M059J (cell line): ENCODE measurements at places on chromosomes 16 and 17.

DNA sequence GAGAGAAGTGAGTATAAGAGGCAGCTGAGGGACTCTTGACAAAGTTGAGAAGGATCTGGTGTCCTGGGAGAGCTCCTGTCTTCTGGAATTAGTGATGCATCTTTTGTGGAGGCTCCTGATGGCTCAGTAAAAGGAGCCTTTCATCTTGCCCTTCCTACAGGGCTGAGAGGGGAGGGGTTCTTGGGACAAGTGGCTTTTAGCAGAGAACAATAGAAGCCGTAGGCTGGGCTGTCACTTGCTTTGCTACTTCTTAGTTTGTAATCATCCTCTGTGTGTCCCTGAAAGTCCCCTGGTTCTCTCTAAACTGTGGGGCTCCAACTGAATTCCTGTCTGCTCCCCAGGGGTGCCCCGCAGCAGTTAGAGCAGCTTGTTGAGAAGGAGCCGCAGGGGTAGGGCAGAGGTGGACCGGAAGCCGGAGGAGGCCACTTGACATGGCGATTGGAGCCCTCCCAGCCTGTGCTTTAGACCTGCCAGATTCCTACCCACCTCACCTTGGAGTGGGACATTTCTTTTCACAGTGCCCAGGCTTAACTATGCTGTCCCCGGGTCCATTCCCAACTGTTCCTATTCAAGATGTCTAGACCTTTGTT, 85.1 kb downstream of the PRKCA start:
- no peak for DNase-seq

- DNase-seq: no peak
Observed at GRCh38 chr17:59607061-59607460, 12.6 kb upstream of the CLTC start.

DNA sequence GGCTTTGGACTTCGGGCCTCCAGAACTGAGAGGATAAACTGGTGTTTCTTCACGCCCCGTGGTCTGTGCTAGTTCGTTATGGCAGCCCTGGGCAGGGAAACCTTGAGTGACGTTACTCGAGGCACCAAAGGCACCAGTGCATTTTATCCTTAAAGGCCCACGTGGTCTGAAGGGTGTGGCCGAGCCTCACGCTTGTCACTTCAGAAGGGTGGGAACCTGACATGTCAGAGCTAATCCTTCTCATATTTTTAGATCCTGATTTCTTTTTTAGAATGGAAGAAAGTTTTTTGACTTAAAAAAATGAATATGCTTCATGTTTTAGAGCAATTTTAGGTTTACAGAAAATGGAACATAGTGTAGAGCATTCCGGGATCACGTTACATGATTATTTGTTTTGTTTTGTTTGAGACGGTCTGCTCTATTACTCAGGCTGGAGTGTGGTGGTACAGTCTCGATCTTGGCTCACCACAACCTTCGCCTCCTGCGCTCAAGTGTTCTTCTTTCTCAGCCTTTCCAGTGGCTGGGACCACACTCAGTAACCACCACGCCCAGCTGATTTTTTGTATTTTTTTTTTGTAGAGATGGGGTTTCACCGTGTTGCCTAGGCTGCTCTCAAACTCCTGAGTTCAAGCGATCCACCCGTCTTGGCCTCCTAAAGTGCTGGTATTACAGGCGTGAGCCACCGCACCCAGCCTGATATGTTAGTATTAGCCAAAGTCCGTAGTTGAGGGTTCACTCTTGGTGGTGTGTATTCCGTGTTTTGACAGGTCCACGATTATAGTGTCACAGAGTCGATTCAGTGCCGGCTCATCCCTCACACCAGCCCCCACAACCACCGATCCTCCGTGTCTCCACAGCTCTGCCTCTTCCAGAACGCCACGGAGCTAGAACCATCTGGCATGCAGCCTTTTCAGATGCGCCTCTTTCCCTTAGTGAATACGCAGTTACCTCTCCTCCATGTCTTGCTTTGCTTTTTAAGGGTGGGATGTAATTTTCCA, 47.9 kb downstream of the RAB11FIP3 start:
- no peak for DNase-seq

- DNase-seq: no peak
Observed at GRCh38 chr17:11539637-11540036, 58.6 kb upstream of the DNAH9 start.

DNA sequence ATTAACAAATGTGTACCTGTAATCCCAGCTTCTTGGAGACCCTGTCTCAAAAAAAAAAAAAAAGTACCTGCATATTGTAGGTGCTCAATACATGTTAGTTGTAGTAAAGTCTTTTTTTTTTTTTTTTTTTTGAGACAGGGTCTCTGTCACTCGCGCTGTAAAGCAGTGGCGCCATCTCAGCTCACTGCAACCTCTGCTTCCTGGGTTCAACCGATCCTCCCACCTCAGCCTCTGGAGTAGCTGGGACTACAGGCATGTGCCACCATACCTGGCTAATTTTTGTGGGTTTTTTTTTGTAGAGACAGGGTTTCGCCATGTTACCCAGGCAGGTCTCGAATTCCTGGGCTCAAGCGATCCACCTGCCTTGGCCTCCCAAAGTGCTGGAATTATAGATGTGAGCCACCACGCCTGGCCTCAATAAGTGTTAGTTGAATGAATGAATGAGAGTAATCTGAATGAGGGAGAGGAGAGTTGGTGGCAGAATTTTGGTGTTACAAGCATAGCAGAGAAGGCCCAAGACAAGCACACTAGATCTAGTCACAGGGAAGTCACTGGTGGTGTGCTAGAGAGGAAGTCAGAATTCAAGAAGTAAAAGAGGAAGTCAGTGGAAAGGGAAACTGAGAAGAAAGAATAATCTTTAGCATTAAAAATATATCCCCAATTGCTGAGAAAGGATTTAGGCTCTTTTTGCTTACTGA, 9.4 kb upstream of the MYL4 start:
- DNase-seq: no peak

DNA sequence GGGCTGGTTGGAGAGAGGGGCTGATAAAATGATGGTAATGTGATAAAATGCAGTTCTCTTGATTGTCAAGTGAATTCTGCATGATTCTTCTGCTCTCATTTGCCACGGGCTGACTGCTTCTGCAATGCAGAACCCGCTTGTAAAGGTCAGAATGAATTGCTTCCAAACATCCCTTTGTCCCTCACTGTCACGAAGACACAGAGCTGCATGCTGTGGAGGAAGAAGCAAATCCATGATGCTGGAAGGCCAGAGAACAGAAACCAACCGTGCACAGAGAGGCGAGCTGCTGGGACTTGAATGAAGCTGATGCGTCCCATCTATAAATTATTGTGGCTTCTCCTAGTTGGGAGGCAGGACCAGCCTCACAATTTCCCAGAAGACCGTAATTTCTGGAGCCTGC, 171.6 kb downstream of the PRKCB start:
- DNase-seq: no peak

- peak; percentile 71 for DNase-seq
Observed at GRCh38 chr16:11857161-11857560, 5.8 kb upstream of the RSL1D1 start.

- no peak for DNase-seq
Observed at GRCh38 chr17:69451416-69452394, 37.2 kb downstream of the MAP2K6 start.

DNA sequence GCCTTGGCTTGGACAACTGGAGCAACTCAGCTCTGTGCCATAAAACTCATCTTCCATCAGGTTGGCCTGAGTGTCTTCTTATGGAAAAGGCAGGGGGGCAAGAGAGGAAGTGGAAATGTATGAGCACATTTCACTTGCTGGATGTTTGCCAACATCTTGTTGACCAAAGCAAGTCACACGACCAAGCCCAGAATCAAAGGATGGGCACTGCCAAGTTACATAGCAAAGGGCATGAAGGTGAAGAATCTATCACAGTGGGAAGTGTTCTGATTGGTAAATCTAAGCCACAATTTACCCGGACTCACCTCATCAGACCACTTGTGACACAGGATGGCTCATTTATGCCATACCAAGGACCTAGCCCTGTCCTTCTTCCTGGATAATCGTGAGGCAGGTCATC, 310.5 kb upstream of the IRX5 start:
- DNase-seq: no peak

DNA sequence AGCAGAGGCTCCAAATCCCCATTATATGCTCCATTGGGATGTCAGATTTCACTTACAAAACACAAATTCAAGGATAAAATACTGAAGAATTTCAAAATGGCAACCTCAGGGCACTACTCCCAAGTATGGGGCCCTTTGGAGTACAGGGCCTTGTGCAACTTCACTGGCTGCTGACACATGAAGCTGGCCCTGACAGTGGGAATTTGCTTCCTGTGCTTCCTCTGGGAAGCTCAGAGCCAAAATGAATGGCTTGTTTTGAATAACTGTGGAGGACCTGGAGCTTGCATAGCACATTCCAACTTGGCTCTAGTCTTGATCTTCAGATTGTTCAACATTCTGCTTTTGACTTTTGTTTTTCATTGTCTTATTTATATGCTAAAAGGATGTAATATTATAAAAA, 52.3 kb upstream of the HNF1B start:
- no peak for DNase-seq

GRCh38 chr16:81913222-81913621, 98.0 kb downstream of the SDR42E1 start:
- DNase-seq: no peak

DNA sequence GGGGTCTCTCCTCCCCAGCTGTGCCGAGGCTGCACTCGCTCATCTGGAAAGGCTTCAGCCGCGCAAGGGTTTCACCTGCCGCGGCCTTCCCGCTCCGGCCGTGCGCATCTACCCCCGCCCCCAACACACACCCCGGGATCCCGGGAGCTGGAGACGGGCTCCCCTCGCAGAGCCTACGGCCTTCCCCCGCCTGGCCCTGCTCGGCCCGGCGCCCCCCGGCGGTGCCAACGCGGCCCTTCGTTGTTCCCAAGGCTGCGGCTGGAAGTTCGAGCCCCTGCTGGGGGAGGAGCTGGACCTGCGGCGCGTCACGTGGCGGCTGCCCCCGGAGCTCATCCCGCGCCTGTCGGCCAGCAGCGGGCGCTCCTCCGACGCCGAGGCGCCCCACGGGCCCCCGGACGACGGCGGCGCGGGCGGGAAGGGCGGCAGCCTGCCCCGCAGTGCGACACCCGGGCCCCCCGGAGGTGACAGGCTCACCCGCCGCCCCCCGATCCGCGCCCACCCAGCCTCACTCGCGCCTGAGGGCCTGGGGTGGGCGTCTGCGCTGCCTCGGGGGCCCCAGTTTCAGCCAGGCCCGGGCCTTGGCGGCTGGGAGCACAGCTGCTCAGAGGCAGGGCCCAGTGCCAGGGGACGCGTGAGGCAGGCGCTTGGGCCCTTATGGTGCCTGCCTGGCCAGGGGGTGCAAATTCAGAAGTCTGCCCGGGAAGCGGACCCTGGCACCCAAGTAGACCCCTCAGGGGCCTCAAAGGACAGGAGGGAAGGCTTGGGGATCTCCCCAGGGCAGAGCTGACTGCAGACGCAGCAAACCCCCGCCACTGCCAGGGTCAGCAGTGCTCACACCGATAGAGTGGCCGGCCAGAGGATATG, 11.2 kb downstream of the GALK1 start:
- DNase-seq: no peak

GRCh38 chr17:62617894-62618472, 9.5 kb upstream of the MRC2 start:
- no peak for DNase-seq

GRCh38 chr16:4116325-4117249, at the start of gene ADCY9:
ADCY9 (minus strand) TSS chr16:4116442; CDS start chr16:4115442, 1,000 bp downstream.
- peak; percentile 61 for DNase-seq

GRCh38 chr17:74235911-74236371, 22.6 kb downstream of the TTYH2 start:
- no peak for DNase-seq

DNA sequence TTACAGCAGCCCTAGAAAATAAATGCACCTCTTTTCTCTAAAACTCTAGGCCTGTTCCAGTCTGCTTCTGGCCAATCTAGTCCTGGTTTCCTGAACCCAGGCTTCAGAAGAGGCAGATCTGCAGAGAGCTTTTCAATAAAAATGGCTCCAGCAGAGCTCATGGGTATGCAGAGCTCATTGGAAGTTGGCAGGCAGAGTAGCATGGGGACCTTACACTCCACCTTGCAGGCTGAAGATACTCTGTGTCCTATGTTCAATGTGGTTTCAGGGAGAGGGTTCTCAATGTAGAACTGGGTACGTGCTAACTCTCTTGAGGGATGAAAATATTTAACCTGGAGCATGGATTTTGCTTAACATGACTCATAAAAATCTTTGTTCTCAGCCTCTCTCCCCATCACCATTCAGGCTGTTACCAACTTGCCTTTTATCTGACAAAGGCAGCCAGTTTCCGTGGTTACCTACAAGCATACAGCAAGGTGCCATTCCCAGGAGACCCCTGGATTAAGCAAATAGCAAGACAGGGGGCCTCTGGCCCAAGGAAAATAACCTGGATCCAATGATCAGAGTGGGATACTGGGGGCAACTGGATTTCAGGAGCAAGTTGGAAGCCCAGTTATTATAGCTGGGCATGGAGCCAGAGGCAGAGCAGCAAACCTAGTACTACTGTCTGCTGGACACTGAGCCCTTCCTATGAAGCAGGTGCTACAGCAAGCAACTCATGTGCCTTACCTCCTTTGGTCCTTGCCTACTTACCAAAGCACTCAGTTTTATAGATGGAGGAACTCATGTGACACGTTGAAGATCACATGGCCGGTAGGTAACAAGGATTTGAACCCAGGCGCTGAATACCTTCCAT, 98.2 kb upstream of the DHX40 start:
- DNase-seq: no peak

- no peak for DNase-seq
Observed at GRCh38 chr16:73616770-73617169, 568.8 kb upstream of the ZFHX3 start.

- DNase-seq: peak; percentile 75
Observed at GRCh38 chr17:56172517-56172982, 19.3 kb downstream of the ANKFN1 start.

- DNase-seq: peak; percentile 16
Observed at GRCh38 chr17:792277-792676, 10.1 kb downstream of the MRM3 start.

DNA sequence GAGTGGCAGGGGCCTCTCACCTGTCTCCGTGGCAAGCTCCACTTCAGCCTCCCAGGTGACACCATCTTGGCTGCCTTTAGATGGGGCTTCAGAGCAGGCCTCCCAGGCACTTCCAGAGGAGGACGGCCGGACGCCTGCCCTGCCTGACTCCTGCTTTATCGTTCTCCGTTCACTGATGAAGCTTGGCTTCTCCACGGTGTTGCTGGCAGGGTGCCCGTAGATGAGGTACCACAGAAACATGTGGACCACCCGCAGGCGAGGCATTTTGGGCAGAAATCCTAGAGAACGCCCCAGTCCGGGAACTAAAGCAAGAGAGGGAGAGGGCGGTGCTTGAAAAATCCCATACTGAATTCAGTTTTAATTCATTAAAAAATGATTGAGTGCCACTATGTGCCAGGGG, 54.5 kb downstream of the GTF3C1 start:
- peak; percentile 27 for DNase-seq
